ENCODE measurements at places on chromosomes 6 and 20.

- DNase-seq, result no peak
Measured at GRCh38 chr6:14873101-14873500, 372.8 kb upstream of the JARID2 start.

GRCh38 chr6:89522778-89523177 is 89.8 kb downstream of the ANKRD6 start:
- no peak for DNase-seq

DNA sequence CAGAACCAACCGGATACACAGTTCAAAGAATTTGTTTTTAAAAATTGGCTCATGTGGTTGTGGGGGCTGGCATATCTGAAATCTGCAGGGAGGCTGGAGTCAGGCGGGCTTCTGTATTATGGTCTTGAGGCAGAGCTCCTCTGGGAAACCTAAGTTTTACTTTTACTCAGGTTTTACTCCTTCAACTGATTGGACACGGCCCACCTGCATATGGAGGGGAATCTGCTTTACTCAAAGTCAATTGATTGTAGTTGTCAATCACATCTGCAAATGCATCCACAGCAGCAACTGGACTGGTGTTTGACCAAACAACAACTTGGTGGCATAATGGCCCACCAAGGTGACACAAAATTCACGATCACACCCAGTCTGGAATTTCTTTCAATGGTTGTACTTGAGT is 103.4 kb downstream of the ERMARD start:
- no peak for DNase-seq

DNA sequence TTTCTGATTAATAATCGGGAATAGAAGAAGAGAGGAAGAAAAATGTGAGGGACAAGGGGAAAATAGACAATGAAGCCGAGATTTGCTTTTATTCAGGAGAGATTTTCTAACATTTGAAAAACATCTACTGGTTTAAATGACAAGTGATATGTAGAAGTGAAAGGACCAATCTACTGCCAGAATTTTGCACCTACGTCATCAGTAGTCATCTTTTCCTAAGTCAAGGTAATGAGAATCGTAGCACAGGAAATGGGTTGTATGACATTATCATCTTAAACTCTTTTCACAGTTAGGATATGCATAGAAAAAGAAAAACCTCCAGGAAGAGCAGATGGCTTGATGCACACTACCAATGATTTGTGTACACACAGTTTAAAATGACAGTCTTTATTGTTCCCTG is 45.3 kb upstream of the RAB32 start:
- no peak for DNase-seq

GRCh38 chr6:168885196-168885595 is 368.4 kb downstream of the THBS2 start:
- DNase-seq, result no peak
